ENCODE measurements at places on chromosomes 7 and 10.

GRCh38 chr7:154177584-154177983, 125.4 kb downstream of the DPP6 start:
- no peak for DNase-seq

DNA sequence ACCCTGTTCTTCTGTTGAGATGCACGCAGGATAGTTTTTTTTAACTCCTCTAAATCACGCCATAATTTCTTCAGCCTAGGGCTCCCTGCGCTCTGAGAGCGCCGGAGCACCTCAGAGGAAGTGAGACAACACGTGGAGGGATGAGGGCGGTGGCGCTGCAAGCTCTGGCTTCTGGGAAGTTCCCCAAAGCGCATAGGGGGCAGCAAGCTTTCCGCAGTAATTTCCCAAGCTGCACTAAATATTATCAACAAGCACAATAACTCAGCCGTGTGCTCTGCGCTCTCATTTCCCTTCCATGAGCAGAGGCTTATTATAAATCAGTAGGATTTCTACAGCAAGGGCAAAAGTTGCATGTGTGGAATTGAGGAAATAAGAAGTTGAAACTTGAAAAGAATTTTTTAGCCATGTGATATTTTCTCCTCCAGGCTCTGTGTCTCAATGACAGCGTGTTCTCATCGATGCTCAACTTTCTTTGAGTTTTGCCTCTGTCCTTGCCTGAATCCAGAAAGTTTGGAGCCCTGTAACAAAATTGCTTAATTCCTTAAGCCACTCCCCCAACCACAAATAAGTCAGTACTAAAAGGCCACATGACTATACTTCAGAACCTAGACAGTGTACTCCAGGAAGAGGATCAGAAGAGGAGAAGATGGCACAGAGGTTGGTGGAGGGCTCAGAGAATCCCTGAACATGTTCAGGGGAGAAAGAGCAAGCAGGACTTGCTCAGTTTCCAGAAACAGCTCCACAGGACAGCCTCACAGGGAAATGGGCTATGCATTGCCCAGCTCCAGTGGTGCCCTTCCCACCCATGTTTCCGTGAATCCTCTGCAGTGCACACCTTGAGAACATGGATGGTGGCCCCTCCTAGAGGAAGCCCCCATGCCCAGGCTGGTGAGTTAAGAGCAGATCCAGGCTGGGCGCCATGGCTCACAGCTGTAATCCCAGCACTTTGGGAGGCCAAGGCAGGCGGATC, 221.5 kb upstream of the GHITM start:
- no peak for DNase-seq

- no peak for DNase-seq
Measured at GRCh38 chr7:65475040-65475726, 101.5 kb downstream of the ZNF92 start.

GRCh38 chr7:405489-406211, 114.0 kb downstream of the PDGFA start:
- peak; percentile 31 for DNase-seq

- peak; percentile 59 for DNase-seq
Measured at GRCh38 chr7:111741811-111742240, 179.5 kb upstream of the IMMP2L start.

DNA sequence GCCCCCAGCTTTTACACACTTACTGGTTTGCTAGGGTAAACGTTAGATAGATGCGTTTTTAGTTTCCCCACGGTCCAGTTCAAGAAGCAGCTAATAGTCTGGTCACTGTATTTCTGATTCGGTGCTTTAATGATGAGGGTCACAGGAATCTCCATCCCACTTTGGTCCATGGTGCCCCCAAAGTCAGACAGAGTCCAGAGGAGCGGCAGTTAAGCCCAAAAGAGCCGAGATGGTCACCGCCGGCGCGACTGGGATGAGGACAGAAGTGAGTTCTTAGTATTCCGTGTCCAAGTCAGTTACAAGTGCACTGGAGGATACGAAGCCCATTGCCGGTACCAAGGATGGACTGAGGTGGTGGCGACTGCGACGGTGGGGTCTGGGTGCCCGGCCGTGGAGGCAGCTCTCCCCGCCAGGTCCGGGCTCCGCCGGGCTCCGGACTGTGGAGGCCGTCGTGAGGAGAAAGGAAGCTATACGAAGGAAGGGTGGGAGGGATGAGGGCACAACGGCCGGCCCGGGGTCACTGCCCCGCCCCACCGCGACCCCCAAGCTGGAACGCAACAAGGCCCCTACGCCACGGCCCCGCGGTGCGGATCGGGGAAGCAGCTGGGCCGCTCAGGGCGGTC, 663 bp downstream of the HERPUD2 start:
- DNase-seq: no peak

DNA sequence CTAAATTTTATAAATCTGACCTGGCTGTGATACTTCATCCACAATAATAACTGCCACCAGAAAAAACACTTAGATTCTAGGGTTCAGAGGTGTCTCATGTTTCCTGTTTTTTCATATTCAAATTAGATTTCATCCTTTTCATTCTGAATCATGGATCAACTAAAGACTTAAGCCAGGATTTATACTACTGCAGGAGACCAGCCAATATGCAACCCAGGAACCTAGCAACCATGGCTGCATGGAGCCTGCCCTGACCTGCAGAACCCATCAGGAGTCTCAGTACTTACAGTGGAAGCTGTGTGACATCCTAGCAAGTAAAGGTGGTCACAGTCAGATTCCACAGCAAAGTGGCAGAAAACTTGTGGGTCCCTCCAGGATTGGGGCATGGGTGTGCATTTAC, 40.5 kb upstream of the RNF148 start:
- DNase-seq: no peak

DNA sequence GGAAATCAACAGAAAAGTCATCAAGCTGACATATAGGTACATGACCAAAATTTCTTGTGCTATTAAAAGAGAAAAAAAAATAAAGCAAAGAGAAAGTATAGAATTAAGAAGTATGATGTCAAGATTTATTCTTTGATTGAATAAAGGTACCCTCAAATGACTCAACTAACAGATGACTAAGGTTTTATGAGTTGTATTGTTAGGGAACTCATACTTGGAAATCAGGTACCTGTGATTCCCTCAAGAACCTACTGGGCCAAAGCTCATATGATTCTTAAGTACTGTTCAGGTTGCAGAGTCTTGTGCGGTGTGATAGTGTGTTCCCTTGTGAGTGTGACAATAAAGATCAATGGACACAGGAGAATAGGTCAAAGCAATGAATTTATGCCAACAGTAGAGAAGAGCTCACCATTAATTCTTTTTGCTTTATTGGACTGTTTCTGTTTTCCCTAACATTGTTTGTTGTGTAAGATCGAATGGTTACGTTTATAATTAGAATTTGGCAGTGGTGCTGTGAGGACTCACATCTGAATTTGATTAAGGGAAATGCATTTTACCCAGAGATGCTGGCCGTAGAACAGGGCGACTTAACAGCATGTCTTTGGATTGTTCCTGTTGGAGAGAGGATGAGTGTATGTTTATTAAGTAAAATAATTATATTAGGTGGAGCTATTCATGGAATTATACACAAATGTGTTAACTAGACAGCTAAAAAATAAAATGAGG, 293.2 kb upstream of the SEMA3D start:
- DNase-seq: no peak

- no peak for DNase-seq
Measured at GRCh38 chr10:23927576-23928325, 281.2 kb upstream of the KIAA1217 start.

DNA sequence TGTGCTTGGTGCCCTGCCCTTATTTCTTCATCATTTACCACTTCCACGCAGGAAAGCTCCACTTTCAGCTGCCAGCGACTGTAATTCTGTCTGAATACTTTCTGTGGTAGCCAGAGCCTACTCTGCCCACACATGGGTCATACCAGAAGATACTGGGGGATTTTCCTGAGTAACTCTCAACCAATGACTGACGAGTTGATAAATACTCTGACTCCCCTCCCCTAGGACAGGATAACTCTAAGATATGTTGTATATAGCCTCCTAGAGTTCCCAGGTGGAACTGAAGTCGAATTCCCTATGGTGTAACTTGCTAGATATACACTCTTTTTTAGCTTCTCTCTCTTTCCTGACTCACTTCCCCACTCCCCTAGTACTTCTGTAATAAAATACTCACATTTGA, 29.8 kb downstream of the SEM1 start:
- DNase-seq: no peak

DNA sequence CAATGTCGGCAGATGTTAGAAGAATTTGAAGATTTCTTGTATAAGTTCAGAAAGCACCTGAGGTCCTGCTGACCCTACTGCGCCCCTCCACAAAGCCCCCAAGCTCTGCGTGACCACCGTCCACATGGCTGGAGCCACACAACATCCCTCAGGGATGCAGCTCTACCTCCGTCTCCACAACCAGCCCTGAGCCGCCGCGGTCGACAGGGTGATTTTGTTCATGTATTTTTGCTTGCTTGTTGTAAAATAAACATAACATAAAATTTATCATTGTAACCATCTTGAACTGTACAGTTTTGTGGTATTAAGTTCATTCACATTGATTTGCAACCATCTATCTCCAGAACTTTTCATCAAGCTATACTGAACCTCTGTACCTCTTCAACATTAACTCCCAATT, 50.5 kb downstream of the CPXM2 start:
- no peak for DNase-seq

GRCh38 chr10:86155054-86155921, 211.3 kb downstream of the GRID1 start:
- DNase-seq: no peak

DNA sequence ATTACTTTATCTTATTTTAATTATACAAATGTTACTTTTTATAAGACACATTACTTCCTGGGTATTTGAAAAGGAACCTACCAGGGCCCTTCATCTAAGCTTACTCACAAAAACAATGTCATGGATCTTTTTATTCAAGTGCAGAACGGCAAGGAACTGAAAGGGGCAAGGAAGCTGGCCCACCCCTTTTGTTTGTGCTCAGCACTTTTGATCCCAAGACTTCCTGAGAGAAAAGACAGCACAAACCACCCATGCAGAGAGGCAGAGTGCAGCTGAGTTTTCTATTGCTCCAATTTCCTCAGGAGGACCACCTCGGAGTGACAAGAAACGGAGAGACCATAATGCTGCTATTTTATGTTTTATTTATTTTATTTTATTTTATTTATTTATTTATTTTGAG, 232.0 kb upstream of the NRP1 start:
- DNase-seq: no peak

DNA sequence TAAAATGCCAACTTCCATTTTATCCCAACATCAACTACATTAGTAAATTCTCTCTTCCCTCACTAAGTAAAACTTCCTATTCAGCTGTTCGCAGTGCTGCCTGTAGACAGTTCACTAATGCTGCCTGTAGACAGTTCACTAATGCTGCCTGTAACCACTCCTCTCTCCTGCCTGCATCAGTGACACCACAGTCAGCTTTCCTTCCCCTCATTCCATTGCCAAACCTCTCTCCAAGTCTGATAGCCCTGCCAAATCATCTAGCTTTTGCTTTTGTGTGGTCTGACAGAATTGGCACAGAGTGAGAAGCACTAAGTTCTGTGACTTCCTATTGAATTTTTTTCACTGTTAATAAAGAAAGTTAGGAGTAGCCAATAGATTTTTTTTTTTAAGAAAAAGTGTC, 43.0 kb upstream of the MACC1 start:
- no peak for DNase-seq

GRCh38 chr10:96395931-96396877, 37.4 kb upstream of the OPALIN start:
- peak; percentile 62 for DNase-seq
